Left colon (tissue), 2 donors: ENCODE measurements at places on chromosomes 2 and 18.

DNA sequence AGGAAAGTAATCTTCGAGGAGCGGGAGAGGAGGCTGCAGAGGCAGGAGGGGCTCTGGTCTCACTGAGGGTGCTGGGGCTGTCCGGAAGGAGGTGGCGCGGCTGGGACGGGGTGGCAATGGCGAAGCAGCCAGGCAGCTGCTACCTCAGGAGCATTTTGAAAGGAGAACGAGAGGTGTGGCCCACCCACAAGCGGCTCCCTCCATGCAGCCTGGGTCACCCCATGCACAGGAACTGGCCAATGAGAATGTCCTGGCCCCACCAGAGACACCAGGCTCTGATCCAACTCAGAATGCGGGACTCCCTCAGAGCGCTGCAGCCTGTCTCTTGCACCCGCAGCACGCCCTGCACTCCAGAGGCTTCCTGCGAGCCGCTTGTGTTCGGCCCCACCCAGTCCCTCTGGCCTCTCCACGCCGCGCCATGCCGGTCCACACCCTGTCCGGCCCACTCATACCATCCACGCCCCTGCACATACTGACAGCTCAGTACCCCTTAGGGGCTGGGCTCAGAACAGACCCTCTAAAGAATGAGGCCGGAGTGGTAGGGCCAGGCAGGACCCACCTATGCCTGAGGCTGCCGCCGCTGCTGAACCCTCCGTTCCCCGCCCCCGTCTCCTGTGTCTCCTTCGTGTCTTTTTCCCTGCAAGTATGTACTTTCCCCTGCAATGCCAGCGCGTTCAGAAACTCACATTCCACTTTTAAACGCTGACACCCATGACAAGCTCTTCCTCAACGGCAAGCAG, 6.4 kb upstream of the BOK start:
- no peak for DNase-seq

DNA sequence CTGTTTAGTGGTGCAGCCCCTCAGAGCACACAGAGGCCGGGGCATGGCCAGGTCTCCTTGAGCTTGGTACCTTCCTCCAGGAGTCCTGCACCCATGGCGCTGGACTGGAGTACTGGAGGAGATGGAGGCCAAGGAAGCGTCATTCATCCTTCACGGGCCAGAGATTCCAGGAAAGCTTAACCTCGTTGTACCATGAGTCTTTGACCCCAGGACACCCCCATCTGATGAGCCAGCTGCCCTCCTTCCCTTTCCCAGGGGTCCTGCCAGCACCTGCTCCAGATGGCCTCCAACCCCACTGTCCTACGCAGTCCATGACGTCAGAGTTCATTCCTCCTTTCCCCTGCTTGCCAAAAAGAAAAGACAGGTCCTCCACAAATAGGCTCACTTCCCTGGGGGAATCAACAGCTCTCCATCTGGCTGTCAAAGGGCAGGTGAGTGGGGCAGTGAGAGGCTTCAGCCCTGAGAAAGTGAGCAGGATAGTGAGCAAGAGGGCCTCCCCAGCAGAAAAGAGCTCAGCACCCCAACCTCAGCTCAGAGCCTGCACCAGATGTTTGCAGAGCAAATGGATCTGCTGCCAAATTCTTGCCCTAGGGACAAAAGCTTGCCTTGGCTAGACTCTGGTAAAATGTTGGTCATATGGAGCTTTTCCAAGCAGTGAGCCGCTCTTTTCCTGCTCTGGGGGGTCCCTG, 4.5 kb upstream of the NPPC start:
- DNase-seq = no peak

DNA sequence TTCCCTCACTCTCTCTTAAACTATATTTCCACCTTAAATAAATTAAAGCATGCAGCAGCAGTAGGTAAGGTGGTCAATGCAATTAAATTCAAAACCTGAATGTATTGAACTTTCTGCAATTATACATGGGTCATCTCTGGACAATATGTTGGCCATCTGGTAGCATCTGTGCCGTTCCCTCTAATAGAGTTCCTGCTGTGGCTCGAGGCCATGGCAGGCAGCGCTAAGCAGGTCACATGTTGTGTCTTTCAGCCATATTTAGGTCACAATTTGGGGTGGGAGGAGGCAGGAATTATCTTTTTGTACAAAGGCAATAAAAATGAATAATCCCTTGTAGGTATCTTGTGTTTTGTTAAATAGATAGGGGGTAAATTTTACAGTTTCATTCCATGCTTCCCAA, 676.2 kb downstream of the ZEB2 start:
- DNase-seq = no peak

GRCh38 chr2:37377187-37377532, 32.7 kb downstream of the QPCT start:
- DNase-seq = no peak

- no peak for DNase-seq
Observed at GRCh38 chr2:100148883-100149282, 6.5 kb upstream of the AFF3 start.

DNA sequence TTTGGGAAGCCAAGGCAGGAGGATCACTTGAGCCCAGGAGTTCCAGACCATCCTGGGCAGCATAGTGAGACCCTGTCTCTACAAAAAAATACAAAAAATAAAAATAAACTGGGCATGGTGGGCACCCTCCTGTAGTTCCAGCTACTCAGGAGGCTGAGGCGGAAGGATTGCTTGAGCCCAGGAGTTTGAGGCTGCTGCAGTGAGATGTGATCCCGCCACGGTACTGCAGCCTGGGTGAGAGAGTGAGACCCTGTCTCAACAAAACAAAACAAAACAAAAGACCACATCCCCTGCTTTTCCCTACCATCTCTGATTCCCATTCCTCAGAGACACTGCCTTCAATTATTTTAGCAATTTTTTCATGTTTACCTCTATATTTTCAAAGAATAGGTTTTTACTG, 3.9 kb upstream of the RNF103 start:
- no peak for DNase-seq

- DNase-seq = no peak
Observed at GRCh38 chr18:47204908-47205522, 28.9 kb upstream of the IER3IP1 start.

GRCh38 chr2:226943862-226944620, 108.2 kb downstream of the RHBDD1 start:
- no peak for DNase-seq

- no peak for DNase-seq
Observed at GRCh38 chr18:78622251-78622906, 357.2 kb upstream of the SALL3 start.

DNA sequence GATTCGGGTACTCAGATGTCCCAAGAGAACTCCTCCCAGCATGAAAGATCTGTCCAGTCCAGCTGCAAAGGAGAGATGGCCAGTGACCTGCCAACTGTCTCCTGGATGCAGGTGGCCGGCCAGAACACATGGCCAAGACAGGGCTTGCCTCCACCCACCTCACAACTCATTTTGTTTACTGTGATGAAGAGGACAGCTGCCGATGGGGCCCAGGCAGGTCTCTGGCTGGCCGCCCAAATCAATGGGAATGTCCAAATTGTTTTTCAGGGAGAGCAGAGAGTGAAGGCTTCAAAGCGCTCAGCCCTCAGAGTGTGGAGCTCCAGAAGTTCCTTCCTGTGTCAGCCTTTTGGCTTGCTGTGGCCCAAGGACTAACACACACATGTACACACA, 41.9 kb downstream of the FOSL2 start:
- no peak for DNase-seq

DNA sequence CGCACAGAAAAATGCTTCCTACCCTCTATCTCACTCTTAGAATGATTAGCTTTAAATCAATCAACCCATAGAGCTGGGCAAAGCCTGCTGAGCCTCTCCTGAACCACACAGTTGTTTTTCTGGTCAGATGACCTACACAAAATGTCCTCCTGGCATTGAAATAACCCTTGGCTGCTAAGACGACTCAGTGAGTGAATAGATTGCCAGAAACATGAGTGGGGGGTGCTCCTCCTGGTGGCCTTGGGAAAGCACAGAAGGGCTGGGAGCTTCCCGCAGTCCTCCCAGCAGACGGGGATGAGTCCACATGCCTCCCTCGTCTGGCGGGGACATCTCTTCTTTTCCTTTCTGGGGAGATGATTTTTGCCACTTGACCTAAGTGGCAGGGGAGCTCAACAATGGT, 14.9 kb downstream of the MAL start:
- DNase-seq = no peak

GRCh38 chr2:198448789-198449188, 644.4 kb downstream of the PLCL1 start:
- no peak for DNase-seq

GRCh38 chr18:53114441-53114840, 774.4 kb downstream of the DCC start:
- DNase-seq = no peak

GRCh38 chr2:25292408-25292807, 49.3 kb downstream of the DNMT3A start:
- DNase-seq = no peak

DNA sequence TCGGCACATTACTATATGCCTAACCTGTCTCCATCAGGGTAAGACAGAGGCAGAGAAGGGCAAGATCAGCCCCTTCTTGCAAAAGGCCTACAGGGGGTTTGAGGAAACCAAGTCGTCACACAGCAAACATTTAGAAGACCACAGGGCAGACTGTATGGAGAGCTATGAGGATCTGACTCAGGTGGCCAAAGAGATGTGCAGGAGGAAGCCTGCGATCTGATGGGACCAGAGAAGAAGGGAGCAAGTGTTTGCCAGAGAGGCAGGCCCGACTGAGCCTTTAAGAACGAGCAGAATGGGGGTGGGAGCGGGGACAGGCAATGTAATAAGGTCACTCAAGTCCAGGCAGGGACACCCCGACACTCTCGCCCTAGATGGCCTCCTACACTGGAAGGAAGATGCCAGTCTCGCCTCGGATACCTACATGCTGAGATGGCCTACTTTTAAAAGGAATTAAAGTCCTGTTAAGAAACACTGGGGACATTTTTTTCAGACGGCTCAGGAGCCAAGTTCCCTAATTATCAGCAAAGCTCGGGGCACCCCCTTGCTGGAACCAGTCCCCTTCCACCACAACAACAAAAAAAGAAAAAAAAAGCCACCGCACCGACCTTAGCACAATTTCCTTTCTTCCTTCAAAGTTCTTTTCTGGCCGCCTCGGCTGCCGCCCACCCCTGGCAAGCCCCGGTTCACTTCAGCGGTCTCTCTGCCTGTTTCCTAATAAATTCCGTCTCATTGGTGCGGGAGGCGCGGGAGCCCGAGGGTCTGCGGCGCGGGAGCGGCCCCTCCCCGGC, 1.5 kb downstream of the SFXN5 start:
- DNase-seq = no peak

DNA sequence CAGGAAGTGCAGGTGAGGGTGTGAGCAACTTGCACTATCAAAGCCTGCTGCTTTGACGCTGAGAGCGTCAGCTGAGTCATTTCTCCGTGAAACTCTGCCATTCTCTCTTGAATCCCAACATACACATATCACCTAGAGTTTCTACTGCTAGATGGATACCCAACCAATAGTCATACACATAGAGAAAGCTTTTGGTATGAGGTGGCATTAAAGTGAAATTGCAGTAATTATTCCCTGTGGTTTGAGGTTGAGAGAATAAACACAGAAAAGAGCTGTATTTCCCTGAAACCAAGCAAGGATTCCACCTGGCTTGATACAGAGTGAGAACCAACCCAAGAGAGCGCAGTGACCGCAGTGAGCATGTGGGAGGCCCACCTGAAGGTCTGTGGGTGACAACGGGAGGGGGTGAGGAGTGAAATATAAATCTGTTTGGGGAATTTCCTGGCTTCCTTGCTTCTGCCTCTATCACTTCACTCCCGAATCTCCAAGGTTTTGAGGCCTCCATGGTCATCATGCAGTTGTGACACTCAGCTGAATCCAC, 28.8 kb upstream of the TMEM18 start:
- DNase-seq = no peak

DNA sequence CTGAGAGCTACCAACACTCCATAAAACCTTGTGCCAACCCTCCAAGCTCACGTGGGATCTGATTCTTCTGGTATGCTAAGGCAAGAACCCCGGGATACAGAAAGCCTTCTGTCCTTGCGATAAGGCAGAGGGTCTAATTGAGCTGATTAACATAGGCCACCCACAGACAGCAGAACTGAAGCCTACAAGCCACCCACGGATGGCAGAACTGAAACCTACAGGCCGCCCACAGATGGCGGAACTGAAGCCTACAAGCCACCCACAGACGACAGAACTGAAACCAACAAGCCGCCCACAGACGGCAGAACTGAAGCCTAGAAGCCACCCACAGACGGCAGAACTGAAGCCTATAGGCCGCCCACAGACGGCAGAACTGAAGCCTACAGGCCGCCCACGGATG, 216.3 kb downstream of the SNTG2 start:
- no peak for DNase-seq

GRCh38 chr18:59505356-59505755, 146.3 kb upstream of the LMAN1 start:
- no peak for DNase-seq

GRCh38 chr2:28683100-28683706, 68.4 kb upstream of the PPP1CB start:
- DNase-seq = peak; percentile 74

DNA sequence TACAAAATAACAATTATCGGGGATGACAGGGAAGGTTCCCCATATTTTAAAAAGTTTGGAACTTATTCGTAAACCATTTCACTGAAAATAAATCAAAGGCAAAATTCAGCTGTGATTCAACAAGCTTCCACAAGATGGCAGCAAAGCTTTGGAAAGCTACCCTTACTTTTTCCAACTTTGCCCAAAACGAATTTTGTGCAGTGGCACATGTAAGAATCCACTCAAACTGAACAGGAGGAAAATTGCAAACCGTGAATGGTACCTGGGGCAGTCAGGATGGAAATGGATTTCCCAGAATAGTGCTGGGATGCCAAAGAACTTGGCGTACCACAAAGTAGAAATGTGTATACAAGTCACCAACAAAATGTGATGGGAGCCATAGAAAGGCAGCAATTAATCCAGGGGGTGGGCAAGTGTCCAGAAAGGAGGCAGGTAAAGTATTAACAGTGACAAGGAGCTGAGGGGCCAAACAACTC, 10.7 kb downstream of the RPL31 start:
- DNase-seq = no peak

DNA sequence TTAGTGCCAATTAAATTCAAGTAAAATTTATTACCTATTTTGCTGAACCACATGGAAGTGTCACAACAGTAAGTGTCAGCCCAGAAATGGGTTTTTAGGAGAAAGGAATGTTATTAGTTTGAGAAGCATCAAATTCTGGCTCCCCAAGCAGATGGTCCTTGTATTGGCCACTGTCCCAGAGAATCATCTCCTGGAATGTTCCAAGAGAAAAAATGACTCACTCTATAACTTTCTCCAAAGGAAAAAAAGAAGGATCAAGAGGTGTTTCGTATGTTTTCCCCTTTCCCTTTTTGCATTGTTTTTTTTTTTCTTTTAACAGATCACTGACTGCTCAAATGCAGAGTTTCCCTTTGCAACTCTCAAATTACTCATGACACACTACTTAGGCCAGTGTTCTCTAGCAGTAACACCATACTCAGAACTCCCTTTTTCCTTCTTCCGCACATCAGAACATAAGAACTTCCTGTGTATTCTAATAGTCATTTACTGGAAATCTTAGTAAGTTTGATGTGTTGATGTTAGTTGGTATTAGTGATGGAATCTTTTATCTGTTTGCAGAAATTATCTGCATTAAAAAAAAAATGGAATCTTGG, 390.3 kb downstream of the GPD2 start:
- DNase-seq = no peak

DNA sequence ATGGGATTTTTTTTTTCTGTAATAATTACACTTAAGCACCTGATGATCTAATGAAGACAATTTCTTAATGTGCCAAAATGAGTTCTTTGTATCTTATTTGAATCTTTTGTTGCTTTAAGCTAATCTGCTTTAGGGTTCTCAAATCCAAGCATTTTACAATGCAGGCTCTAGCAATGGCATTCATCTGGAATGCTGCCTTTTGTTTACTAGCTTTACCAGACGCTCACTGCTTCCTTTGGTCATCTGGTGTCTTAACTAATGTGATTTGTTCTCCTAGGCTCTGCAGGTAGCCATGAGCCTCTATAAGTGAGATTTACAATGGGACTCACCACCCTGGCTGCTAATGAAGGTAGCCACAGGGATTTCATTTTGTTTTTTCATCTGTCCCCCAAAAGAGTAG, 100.3 kb downstream of the GREB1L start:
- DNase-seq = no peak
